ENCODE measurements at places on chromosomes 2 and 18.
A peak's percentile ranks its signal among the peaks of the same experiment; 100 is the strongest.

GRCh38 chr2:206112108-206112507, 26.1 kb upstream of the INO80D start:
- DNase-seq = no peak

GRCh38 chr2:52918551-52918950, 849.1 kb upstream of the CHAC2 start:
- DNase-seq = no peak

GRCh38 chr18:13294309-13294708, 75.7 kb downstream of the LDLRAD4 start:
- no peak for DNase-seq

DNA sequence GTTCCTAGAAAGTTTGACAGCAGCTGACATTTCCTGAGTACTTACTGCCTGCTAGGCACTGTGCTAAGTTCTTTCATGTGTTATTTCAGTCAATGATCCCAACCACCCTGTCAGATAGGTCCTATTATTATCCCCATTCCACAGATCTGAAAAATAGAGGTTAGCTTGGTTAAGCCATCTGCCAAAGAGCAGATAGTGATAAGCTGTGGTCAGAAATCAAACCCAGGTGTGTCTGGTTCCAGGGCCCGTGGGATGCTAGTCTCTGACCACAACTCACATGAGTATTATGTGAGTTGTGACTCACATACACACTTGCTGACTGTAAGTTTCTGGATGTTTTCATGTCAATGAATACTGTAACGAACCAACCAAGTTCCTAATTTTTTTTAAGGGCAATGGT, 132.0 kb upstream of the APCDD1 start:
- DNase-seq = no peak

GRCh38 chr2:133252780-133253355, 315.4 kb downstream of the NCKAP5 start:
- DNase-seq = no peak

GRCh38 chr2:178455947-178456346, 4.8 kb downstream of the PJVK start:
- no peak for DNase-seq

DNA sequence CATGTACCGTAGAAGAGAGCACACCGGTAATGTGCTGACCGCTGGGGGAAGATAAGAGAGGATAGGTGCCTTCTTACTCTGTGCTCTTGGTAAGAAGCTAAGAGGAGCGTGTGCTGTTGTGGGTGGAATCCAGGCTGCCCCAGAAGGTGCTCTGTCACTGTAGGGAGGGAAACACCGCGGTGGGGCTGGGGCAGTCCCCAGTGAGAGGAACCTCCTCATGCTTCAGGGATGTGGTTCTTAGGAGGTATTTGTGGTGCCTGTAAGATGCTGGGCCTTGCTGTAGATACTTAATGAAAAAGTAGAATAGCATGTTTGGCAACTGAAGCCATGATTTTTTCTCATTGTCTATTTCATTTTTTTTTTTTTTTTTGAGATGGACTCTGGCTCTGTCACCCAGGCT, 1.1 kb downstream of the COLEC11 start:
- DNase-seq = no peak

DNA sequence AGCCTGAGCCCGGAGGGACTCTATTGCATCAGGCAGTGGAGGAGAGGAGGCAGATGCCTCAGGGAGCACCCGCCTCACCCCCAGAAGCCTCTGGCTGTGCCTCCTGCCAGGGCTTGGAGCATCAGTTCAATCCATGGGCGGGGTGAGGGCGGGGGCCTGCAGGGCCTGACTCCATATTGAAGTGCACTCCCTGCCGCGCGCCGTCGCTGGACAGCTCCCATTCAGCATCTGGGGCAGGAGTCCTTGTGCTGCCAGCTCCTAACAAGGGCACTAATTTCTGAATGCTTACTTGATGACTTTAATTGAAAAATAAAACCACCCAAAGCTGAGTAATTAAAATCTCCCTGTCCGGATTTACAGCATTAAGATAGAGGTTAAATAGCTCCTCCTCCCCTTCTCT, 23.8 kb downstream of the C1QL2 start:
- DNase-seq = no peak

DNA sequence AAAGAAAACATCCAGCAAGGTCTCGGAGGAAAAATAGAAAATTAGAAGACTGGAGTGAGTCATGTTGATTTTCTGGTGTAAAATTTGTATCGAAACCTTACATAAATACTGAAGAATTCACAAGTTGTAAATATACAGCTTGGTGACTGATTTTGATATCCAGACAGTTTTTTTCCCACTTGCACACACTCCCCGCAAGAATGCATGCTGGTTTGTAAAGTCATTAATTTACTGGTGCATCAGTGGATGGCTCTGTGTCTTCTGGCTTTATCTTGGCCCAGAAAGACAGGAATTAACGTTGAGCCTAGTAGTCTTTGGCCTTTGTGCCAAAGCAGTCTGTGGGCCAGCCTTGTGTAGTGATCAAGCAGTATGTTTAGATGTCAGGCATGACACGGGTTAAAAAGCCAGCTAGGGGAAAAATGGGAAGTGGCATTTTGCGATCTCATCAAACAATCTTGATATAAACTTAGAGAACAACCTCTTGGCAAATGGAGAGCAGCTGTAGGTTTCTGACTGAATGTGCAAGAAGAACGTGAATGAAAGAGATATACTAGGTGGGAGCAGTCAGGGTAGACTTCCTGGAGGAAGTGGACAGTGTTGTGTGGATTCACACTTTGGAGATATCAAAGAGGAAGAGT, 22.7 kb upstream of the CASP8 start:
- DNase-seq = no peak

- DNase-seq = no peak
Observed at GRCh38 chr2:111061191-111061590, 59.5 kb upstream of the BCL2L11 start.

DNA sequence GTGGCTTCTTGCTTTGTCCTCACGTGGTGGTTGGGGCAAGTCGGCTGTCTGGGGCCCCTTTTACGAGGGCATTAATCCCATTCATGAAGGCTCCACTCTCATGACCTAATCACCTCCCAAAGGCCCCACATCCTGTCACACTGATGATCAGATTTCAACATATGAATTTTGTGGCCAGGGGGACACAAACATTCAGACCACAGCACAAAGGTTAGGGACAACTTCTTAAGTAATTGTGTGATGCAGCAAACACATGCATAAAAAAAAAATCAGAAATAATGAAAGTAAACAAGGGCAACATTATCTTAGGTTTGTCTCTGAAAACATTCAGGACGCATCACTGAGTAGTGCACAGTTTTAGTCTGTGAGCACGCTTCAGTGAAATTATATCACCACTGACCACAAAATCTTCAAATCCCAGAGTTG, 54.2 kb upstream of the FRZB start:
- no peak for DNase-seq

DNA sequence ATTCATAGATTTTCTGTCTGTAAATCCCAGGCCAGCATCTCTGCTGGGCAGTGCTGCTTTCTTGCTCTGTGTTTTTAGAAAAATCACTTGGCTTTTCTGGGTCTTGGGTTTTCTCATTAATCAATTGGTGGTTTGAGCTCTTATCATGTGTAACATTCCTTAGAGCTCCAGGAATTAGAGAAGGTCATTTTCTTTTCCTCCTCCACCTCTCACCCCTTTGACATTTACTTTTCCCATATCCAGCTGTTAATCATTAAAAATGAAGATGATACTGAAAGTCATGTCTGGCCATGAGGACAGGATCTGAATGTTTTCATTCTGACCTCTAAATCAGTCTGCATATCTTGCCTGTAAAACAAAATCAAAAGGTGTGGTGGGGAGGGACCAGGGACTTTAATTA, 111.0 kb downstream of the LRRTM1 start:
- DNase-seq = no peak

DNA sequence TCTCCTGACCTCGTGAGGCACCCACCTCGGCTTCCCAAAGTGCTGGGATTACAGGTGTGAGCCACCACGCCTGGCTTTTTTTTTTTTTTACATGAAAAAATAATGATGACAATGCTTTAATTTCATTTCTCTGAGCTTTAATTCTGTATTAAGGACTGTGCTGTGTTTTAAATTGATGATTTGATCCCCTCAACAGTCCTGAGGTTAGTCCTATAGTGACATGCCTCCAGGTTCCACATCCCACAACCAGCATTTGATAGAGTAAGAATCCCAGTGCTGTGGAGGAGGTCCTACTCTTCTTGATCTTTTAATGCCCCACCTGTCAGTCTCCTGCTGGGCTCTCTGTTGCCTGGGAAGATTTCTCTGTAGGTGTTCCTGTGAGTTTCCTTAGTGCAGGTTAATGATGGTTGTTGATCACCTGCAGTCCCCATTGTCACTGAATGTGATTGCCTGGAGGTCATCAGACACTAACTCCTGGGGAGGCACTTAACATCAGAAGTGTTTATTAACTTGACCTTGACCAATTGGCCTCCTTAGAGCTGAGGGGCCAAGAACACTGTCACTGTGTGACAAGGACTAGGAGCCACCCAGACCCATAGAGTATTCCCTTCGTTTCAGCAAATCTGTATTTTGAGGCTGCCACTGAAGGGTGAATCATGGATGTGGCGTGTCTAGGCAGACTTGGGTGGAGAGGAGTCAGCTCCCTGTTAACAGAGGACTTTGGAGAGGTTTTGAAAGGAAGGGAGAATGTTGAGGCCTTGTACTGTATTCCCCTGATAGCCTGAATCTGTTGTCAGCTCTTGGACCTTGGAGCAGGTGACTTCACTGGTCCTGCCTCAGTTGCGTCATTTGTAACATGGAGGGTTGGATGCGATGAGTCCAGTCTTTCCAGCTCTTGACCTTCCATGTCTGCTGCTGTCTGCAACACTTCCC, 11.5 kb downstream of the ASAP2 start:
- no peak for DNase-seq

DNA sequence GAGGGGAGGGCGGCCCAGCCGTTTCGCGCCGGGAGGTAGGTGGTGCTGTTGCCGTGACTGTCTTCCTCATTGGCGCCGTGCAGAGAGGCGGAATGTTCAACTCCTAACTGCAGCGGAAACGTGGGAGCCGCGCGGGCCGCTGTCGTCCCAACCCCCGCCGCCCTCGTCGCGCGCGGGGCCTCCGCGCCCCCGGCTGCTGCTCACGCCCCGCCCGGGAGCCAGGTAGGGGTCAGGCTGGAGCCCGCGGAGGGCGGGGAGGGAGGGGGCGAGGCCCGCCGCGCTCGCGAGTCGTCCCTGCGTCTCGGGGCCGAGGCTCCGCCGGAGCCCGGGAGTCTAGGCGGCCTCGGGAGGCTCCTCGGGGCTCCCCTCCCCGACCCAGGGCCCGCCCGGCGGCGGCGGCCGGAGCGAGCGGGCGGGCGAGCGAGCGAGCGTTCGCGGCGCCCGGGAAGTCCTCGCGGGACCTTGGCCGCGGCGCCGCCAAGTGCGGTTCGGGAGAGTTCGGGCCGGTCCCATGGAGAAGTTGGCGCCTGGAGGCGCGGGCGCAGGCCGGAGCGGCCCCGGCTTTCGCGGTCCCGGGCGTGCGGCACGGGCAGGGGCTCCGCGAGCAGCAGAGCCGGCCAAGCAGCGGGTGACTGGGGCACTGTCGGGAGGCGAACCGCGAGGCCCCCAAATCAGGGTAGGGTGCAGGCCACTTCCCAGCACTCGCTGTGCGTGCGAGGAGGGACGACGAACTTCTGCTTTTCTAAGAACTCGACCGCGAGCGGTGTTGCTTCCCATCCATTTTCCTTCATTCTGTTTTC, at the start of gene MAP3K20:
MAP3K20 (plus strand) TSS at position 66 of the 800 bp plus-strand sequence. CDS start 15,186 bp downstream, outside the sequence.
- DNase-seq = peak; percentile 67

- DNase-seq = no peak
Observed at GRCh38 chr2:9842487-9843228, 616 bp upstream of the TAF1B start.

- DNase-seq = no peak
Observed at GRCh38 chr18:39862341-39862740, 2092.7 kb upstream of the PIK3C3 start.

GRCh38 chr2:126891681-126892500, 6.8 kb upstream of the TEX51 start:
- peak; percentile 86 for DNase-seq

- DNase-seq = no peak
Observed at GRCh38 chr2:6071519-6071918, 379.3 kb downstream of the SOX11 start.

- no peak for DNase-seq
Observed at GRCh38 chr18:8619041-8619440, 9.8 kb downstream of the RAB12 start.

GRCh38 chr2:239957681-239958472, 67.3 kb downstream of the NDUFA10 start:
- no peak for DNase-seq

- peak; percentile 44 for DNase-seq
Observed at GRCh38 chr2:193776988-193777387, 1582.3 kb upstream of the TMEFF2 start.

GRCh38 chr2:225171350-225171749, 129.1 kb upstream of the DOCK10 start:
- no peak for DNase-seq

- DNase-seq = no peak
Observed at GRCh38 chr18:48355276-48356115, 53.7 kb downstream of the ZBTB7C start.
